Omental fat pad (tissue), 4 donors: ENCODE measurements at places on chromosomes 11 and 22. TPM values are rescaled to one million over a fixed set of nuclear protein-coding genes. Genes with fewer than 3 reads are reported as not detected.

DNA sequence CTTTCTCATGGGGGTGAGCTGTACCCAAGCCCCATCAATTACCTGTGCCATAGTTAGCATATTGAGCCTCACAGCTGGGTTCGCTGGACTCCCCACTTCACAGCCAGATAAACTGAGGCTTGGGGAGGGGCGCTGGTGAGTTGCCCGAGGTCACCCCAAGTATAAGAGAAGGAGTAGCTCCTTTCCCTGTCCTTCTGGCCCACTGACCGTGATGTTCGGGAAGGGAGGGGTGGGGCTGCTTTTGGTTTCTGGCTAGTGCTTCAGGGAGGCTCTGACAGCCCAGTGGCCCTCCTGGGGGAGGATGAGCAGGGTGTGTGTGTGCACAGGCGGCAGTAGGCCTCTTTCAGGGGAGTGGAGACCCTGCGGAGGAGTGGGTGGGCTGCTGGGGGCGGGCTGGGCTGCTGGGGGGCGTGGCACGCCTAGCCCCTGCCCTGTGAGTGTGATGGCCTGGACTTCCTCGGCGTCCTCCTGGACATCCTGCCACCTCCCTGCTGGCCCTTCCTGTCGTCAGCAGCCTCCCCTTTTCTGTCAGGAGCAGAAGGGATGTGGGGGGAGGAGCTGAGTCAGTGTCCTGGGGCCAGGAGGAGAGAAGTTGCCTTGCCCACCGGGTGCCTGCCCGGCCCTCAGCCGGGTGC, 50.3 kb downstream of the TRIOBP start:
- DNase-seq: no peak

- no peak for DNase-seq
Observed at GRCh38 chr11:29162491-29162890, 854.3 kb downstream of the KCNA4 start.

DBX1 gene
- total RNA-seq: not detected

FOLR2 gene
- 109 TPM for total RNA-seq

SLC37A2 gene
- total RNA-seq: 15.6 TPM
